ENCODE measurements at places on chromosomes 16 and 17. TPM values are rescaled to one million over a fixed set of nuclear protein-coding genes. Genes with fewer than 3 reads are reported as not detected.

The GPR179 gene
- not detected for total RNA-seq

The RCVRN gene
- not detected for total RNA-seq

The SPATA22 gene
- total RNA-seq, result not detected

The SPN gene
- total RNA-seq, result 4.1 TPM

The VMP1 gene
- 67.1 TPM for total RNA-seq

The TMEM235 gene
- not detected for total RNA-seq

The IL34 gene
- not detected for total RNA-seq

The TRPV2 gene
- total RNA-seq, result 105 TPM

The CCDC92B gene
- not detected for total RNA-seq

GRCh38 chr17:74028354-74029116 lies 174.9 kb upstream of the RPL38 start:
- no peak for DNase-seq

DNA sequence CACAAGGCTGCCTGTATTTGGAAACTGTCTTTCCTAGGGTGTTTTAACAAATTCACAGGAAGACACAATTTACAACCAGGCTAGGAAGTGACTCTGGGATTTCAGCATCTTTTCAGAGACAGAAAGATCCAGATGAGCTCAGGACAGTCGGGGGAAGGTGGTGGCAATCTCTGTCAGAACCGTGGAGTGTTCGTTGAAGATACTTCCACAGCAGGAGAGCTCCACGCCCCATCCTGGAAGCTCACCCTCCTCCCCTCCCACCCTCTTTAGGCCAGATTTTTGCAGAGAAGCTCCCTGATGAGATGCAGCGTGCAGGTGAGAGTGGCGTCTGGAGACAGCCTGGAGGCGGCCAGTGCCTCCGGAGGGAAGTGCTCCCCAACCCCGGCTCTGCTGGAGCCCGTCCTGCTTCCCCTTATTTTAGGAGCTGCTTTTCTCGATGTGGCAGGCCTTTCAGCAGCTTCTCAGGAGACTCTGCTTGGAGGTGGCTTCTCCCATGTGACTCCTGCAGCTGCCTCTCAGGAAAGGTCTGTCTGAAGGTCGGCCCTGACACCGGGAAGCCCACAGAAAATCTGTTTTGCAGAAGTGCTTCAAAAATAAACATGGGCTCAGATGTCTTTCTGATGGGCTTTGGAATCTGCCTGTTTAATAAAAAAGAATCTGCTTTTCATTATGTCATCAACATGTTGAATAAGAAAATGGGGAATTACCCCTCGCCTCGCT lies 186.4 kb upstream of the CHMP6 start:
- DNase-seq, result no peak

DNA sequence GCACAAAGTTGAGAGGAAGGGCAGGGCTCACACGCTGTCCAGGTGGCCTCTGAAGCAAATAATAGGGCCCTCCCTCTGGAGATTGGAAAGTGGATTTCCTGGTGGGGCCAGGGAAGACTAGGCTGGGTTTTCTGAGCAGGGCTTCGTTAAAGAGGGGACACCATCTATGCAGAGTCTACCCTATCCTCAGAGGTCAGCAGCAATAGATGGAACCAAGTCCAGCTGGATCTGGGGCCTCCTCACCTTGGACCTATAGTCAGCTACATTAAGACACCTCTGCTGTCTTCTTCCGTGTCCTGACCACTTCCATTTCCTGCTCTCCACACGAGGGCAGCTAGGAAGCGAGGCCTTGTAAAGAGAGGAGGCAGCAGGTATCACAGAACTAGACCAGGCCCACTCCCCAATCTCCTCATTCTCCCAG lies 14.7 kb upstream of the ST6GALNAC1 start:
- no peak for DNase-seq

DNA sequence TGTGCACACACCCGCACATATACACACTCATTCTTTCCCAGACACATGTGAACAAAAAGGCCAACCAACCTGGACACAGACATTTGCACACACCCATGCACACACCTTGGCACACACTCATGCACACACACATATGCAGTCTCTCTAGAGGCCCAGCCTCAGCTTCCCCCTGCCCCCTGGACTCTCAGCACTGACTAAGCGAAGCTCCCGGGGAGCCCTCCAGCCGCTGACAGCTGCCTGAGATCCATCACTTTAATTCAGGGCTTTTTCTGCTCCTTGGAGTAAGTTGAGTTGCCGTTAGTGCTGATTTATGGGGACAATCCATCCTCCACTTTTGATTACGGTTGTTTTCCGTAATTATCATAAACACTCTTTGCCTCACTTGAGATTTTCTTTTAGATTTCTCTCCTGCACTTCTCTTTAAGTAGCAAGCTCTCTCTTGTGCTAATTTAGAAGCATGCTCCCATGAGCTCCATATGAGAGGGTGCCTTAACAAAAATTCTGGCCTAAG lies 158.6 kb upstream of the CDC42EP4 start:
- DNase-seq, result no peak

DNA sequence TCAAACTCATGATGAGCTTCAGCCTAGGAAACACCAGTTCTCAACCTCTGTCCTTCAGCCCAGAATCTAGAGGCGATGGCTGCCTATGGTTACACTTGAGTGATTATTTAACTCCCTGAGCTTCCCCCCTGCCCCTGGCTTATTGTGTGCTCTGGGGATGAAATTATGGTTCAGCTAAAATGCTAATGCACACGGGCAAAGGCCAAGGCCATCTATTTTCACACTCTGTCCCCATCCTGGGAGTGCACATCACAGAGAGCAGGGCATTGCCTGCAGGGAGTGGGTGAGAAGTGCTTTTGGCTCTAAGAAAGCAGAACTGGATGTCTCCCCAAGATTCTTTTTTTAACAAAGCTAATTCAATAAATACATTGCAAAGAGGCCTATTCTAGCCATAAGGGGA lies 21.6 kb upstream of the CACNG5 start:
- DNase-seq, result no peak

GRCh38 chr17:57553991-57554825 lies 190.9 kb downstream of the CCDC182 start:
- peak; percentile 17 for DNase-seq

DNA sequence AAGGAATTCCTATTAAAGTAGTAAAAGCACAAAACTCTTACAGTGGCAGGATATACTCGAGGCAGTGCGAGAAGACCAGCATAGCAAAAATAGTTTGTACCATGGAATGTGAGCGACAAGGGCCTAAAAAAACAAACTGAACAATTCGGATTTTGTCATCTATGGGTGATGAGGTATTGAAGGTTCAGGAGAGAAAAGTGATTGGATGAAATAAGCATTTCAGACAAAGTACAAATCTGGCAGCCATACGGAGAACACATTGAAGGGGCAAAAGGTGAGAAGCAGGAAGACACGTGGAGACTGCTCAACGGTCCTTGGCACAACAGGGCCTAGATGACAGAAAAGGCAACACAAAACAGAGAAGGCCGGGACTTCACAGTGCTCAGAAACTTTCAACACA lies 22.5 kb downstream of the MYH10 start:
- no peak for DNase-seq

GRCh38 chr16:88456356-88457292 lies 3.5 kb downstream of the ZFPM1 start:
- DNase-seq, result peak; percentile 24

- no peak for DNase-seq
These were observed 486.2 kb upstream of the RBFOX1 start for GRCh38 chr16:6846452-6846851.

GRCh38 chr17:37605813-37606505 lies 3.3 kb downstream of the SYNRG start:
- no peak for DNase-seq

- DNase-seq, result no peak
These were observed 91.1 kb downstream of the IRF8 start for GRCh38 chr16:85989863-85990643.
